ENCODE measurements at places on chromosomes 2 and 18. TPM values are rescaled to one million over a fixed set of nuclear protein-coding genes. Genes with fewer than 3 reads are reported as not detected.

- H3K27ac ChIP-seq: no peak overlapping the region
- peaks cover 8% of the 10 kb centered on the region for H3K36me3 ChIP-seq
- no peak overlapping the region for H3K4me3 ChIP-seq
- no peaks in the 10 kb centered on the region for H3K27me3 ChIP-seq
These were observed 48.6 kb downstream of the BCL2L11 start for GRCh38 chr2:111169268-111169667.

DNA sequence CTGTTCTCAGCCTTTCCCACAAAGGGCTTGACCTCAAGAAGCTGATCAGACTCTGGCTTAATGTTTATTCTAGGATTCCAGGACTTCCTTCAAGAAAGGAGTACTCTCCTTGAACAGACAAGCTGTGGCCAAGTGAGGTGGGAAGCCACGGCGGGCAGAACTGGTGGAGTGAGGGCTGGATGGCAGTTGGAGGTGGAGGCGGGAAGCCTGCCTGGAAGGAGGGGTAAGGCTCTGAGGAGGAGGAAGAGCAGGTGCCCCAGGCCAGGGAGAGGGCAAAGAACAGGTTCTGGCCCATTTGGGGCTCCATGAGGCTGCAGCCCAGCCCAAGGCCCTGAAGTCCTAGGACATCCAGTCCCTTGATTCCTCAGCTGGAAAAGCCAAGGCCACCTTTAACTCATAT, 143.9 kb downstream of the CYP26B1 start:
- no peak for DNase-seq
- H3K27me3 ChIP-seq: no peaks in the 10 kb centered on the region
- H3K36me3 ChIP-seq: no peaks in the 10 kb centered on the region
- no peaks in the 10 kb centered on the region for H3K4me1 ChIP-seq
- H3K27ac ChIP-seq: no peak overlapping the region
- no peak overlapping the region for H3K4me3 ChIP-seq

DNA sequence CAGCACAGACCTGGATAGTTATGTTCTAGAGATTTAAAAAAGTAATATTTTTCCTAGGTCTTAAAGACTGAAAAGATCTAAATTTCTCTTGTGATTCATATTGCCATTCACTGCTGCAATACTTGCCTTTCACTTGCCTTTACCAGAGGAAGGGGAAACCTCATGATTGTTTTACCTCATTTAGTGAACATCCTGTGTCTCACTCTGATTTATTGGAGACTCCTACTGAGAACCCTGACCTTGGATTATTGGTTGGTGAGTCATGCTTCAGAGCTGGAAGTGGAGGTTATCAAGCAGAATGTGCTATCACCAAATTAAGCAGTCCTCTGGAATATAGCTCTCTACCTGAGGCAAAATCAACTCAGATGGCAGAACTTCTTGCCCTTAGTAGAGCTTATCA, 500.5 kb downstream of the TSN start:
- H3K36me3 ChIP-seq: no peaks in the 10 kb centered on the region
- DNase-seq: no peak
- H3K27ac ChIP-seq: no peak overlapping the region
- no peaks in the 10 kb centered on the region for H3K27me3 ChIP-seq

GRCh38 chr2:147829106-147829505, 15.7 kb upstream of the ACVR2A start:
- no peak for DNase-seq
- no peak overlapping the region for H3K27ac ChIP-seq
- H3K27me3 ChIP-seq: no peaks in the 10 kb centered on the region
- H3K36me3 ChIP-seq: no peaks in the 10 kb centered on the region
- H3K4me3 ChIP-seq: no peak overlapping the region

DNA sequence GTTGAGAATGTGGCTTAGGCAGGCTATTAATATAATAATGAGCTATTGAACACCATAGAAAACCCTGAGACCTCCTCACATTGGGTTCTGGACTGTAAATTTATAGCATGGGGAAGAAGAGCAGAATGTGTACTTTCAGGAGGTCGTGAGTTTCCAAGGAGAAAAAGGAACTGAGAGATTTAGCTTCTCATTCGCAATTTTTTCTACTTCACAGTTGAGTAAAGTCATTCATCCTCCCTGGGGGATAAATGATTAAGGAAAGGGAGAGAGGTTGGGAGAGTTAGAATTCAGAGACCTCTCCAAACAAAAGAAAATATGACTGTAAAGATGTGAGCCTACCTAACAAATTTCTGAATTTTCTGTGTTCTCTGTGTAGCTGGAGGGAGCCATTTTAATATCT, 205.8 kb upstream of the CYRIA start:
- H3K27ac ChIP-seq: no peak overlapping the region
- no peaks in the 10 kb centered on the region for H3K36me3 ChIP-seq
- DNase-seq: no peak
- H3K4me3 ChIP-seq: no peak overlapping the region

- no peaks in the 10 kb centered on the region for H3K27me3 ChIP-seq
- peaks cover 2% of the 10 kb centered on the region for H3K4me1 ChIP-seq
- no peak overlapping the region for H3K4me3 ChIP-seq
- no peaks in the 10 kb centered on the region for H3K36me3 ChIP-seq
These were observed 271.7 kb downstream of the TWIST2 start for GRCh38 chr2:239119346-239120126.

- no peak overlapping the region for H3K4me3 ChIP-seq
- peaks cover 21% of the 10 kb centered on the region for H3K4me1 ChIP-seq
- H3K27me3 ChIP-seq: no peaks in the 10 kb centered on the region
- no peaks in the 10 kb centered on the region for H3K36me3 ChIP-seq
- DNase-seq: no peak
These were observed 128.4 kb downstream of the CABLES1 start for GRCh38 chr18:23263551-23264235.

- no peaks in the 10 kb centered on the region for H3K4me1 ChIP-seq
- no peak overlapping the region for H3K4me3 ChIP-seq
- no peak overlapping the region for H3K27ac ChIP-seq
- no peak for DNase-seq
- no peaks in the 10 kb centered on the region for H3K36me3 ChIP-seq
These were observed 1007.0 kb upstream of the ACVR2A start for GRCh38 chr2:146837857-146838256.

- H3K4me1 ChIP-seq: peaks cover 20% of the 10 kb centered on the region
- no peaks in the 10 kb centered on the region for H3K27me3 ChIP-seq
- no peaks in the 10 kb centered on the region for H3K36me3 ChIP-seq
- H3K27ac ChIP-seq: no peak overlapping the region
- no peak overlapping the region for H3K4me3 ChIP-seq
These were observed 32.9 kb downstream of the MBP start for GRCh38 chr18:77099485-77100370.

- H3K36me3 ChIP-seq: no peaks in the 10 kb centered on the region
- H3K4me3 ChIP-seq: no peak overlapping the region
- no peaks in the 10 kb centered on the region for H3K4me1 ChIP-seq
- H3K27me3 ChIP-seq: peaks cover 3% of the 10 kb centered on the region
These were observed 39.5 kb upstream of the NOTO start for GRCh38 chr2:73162856-73163391.

GRCh38 chr2:130756053-130756873, 923 bp downstream of the AMER3 start:
- no peaks in the 10 kb centered on the region for H3K4me1 ChIP-seq
- DNase-seq: no peak
- no peaks in the 10 kb centered on the region for H3K36me3 ChIP-seq
- H3K27me3 ChIP-seq: peaks cover 24% of the 10 kb centered on the region
- peak overlapping the region; percentile 29 for H3K4me3 ChIP-seq

DNA sequence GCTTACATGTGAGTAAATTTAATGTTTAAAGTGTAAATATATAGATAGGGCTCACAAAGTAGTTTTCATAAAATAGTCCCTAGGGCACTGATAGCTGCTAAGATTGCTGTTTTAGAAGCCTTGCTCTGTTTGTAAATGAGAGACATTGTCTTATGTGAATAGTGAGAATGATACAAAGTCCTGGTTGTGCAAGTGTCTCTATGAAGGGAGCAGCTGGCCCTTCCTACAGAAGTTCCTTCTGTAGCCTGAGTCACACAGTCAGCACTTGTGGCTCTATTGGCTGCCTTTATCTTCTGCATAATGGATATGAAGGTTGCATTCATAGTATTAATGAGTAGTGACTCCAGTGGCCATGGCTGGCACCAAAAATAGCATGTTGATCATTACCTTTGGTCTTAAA, 279.7 kb downstream of the OSR1 start:
- no peak overlapping the region for H3K4me3 ChIP-seq
- H3K36me3 ChIP-seq: no peaks in the 10 kb centered on the region
- DNase-seq: no peak
- no peaks in the 10 kb centered on the region for H3K27me3 ChIP-seq

DNA sequence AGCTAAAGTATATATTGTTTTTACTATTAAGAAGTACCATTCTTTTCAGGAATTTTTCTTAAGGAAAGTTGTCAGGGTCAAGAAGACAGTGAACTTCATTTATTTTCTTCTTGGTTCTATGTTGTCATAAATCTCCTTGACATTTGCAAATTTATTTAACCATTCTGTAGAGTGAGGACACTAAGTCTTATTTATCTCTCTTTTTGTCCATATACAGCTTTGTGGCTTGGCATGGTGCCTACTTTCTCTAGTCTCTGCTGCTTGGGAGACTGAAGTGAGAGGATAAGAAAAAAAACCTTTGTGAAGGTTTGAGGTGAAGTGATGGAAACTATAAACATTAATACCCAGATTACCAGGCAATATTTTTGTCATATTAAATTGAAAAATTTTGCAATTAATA, 1389.4 kb downstream of the SUCLG1 start:
- no peaks in the 10 kb centered on the region for H3K36me3 ChIP-seq
- H3K4me1 ChIP-seq: no peaks in the 10 kb centered on the region

Gene ABCB11
- total RNA-seq: not detected

Gene FBXO41
- total RNA-seq: 3.4 TPM

Gene OSBPL1A
- 23.1 TPM for total RNA-seq

Gene DSG1
- not detected for total RNA-seq

Gene PIEZO2
- total RNA-seq: 1.9 TPM

Gene NGEF
- 41.2 TPM for total RNA-seq

Gene ARHGEF33
- 0.86 TPM for total RNA-seq

Gene CACNB4
- 8.5 TPM for total RNA-seq

Gene SALL3
- not detected for total RNA-seq

Gene ALPG
- not detected for total RNA-seq

All from adrenal gland (tissue), 19 donors.